ENCODE measurements at places on chromosomes 12 and 14. TPM values are rescaled to one million over a fixed set of nuclear protein-coding genes. Genes with fewer than 3 reads are reported as not detected.

Gene CD27
- not detected for total RNA-seq

Gene RNASE1
- total RNA-seq, result 373 TPM

Gene CLEC1B
- not detected for total RNA-seq

- DNase-seq, result no peak
Observed at GRCh38 chr14:33484264-33484663, 466.6 kb downstream of the EGLN3 start.

GRCh38 chr14:90750701-90751100 lies 65.5 kb downstream of the TTC7B start:
- no peak for DNase-seq

DNA sequence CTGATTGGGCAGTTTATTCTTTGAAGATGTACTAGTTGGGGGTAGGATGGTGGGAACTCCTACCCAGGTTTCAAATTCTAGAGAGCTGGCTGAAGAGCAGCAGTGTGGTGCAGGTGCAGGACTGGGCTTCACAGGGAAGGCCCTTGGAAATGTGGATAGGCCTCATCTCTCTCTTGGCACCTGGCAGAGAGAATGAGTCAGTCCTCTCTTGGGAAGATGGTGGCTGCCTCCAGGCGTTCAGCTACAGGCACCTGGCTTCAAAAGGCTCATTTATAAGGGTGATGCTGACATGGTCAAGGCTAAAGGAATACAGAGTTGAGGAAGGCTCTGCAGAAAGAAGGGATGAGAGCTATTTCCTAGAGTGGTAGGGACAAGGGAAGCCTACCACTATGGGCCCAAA lies 179.7 kb upstream of the VASH1 start:
- no peak for DNase-seq
